Right ventricle myocardium superior (tissue), 1 donor: ENCODE measurements at places on chromosomes 1 and 21. TPM values are rescaled to one million over a fixed set of nuclear protein-coding genes. Genes with fewer than 3 reads are reported as not detected.
A peak's percentile ranks its signal among the peaks of the same experiment; 100 is the strongest.

DNA sequence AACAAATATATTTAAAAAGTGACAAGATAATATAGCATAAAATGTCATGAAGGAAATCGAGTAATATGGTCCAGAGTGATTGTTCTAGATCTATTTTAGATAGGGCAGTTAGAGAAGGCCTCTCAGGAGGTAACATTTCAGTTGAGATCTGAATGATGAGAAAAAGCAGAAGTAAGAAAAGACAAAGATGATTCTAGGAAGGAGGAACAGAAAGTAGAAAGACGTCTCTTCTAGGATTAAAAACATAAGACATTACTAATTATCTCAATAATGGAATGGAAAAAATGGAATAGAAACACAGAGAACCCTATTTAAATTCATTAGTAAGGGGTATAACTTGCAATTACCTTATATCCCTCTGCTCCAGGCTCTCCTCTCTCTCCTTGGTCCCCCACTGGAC, 130.0 kb upstream of the ZNHIT6 start:
- no peak for DNase-seq

GRCh38 chr1:24341260-24341659, 22.1 kb downstream of the GRHL3 start:
- no peak for DNase-seq

TTC3 gene
- total RNA-seq: 36.3 TPM

DNA sequence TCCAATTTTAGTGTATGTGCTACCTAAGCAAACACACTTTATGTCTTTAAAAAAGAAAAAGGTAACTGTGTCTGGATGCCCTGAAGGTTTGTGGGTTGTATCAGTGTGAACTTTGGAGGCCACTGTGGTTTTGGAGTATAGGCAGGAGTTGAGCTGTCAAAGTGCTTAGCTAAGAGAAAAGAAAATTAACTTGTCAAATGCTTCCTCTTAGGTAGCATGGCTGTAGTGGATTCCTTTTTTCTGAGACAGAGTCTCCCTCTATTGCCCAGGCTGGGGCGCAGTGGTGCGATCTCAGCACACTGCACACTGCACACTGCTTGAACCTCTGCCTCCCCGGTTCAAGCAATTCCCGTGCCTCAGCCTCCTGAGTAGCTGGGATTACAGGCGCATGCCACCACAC, 11.2 kb upstream of the SLC41A1 start:
- no peak for DNase-seq

GRCh38 chr1:209354111-209354839, 229.2 kb upstream of the CAMK1G start:
- peak; percentile 73 for DNase-seq

DNA sequence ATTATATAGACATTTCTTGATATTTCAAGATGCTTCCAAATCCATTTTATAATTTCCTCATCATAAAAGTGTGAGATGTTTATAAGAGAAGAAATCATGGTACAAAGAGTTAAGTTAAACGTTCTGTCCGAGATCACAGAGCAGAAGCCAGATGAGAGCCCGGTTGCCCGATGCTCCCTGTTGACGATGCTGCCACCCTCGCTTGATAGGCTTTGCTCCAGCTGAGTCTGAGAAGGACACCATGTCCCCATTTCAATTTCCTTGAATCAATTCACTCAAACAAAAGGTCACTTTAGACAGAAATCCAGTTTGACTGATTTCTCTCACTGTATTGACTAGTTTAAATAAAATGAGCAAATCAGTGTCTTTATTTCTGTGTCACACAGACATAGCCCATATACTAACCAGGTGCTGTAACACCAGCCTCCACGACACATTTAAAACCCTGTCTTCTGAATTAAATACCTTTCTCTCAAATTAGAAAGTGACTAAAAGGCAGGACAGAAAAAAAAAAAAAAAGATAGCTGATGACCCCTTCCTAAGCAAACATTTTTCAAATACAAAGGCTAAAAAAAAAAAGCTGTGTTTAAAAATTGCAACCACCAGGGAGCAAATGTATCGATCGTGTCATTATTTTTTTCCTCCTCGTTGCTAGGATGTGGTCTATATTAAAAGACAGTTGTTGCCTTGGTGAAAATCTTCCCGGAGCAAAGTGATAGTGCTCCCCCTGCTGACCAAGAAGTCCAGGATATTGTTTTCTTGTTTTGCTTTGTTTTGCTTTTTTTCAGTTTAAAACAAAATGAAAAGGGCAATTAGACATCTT, 35.2 kb downstream of the DNASE2B start:
- DNase-seq: peak; percentile 45

- DNase-seq: no peak
These were observed 1.9 kb downstream of the S100A11 start for GRCh38 chr1:152034654-152035538.

GRCh38 chr1:23557471-23558124, 1.7 kb downstream of the ID3 start:
- no peak for DNase-seq

TDRD10 gene
- 2.5 TPM for total RNA-seq

GRCh38 chr1:230834292-230834691, 34.0 kb downstream of the C1orf198 start:
- no peak for DNase-seq

PRCC gene
- total RNA-seq: 39.4 TPM

DMRTA2 gene
- not detected for total RNA-seq

DNA sequence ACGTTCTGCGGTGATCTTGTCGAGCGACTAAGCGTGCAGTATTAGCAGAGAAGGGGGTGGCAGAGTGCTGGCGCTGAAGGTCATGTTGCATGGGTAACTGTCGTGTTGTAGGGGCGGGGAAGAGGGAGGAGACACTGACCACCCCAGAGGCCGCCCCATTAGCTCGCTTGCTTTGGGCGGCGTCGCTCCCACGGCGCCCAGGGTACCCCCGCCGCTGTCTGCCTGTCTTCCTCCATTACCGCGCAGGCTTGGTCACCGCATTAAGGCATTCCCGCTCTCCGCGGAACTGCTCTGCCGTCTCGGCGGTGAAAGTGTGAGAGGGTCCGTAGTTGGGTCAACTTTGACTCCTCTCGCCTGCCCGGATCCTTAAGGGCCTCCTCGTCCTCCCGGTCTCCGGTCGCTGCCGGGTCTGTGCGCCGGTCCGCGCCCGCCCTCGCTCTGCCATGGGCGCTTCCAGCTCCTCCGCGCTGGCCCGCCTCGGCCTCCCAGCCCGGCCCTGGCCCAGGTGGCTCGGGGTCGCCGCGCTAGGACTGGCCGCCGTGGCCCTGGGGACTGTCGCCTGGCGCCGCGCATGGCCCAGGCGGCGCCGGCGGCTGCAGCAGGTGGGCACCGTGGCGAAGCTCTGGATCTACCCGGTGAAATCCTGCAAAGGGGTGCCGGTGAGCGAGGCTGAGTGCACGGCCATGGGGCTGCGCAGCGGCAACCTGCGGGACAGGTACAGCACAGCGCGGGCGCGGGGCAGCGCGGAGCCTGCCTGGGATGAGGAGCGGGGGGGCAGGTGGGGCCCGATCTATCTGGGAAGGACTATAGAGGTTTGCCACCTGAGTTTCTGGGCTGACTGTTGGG, at the start of gene MTARC2:
TSS of gene MTARC2 (plus strand) at position 234 of the 846 bp plus-strand sequence. CDS start at position 444, 210 bp downstream.
- peak; percentile 91 for DNase-seq

DNA sequence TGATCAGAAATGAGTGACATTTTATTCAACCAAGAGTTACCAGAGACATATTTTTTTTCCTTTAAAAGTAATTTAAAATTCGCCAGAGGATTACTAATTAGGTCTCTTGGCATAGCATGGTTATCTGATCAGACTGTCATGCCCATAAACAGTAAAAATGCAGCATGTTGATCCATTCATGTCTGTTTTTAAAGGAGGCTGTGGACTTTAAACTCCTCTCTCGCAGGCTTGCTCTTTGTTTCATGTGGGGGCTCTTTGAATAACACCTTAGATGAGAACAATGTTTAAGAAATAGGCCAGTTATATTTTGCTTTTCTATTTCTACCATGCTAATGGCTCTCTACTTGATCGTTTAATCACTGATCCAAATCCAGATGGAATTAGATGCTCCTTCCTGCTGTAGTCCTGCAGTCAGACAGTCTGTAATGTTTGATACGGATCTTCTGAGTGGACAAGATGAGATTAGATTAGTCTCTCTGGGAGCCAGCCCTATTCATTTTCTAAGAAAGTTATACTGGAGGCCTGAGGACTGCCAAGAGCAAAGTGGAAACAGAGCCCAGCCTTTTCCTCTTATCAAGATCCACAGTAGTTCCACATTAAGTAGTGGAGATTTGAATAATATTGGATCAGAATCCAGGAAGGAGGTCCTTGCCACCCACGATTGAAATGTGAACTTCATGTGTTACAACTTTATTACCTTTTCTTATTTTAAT, 197.4 kb downstream of the HS2ST1 start:
- DNase-seq: no peak

UMODL1 gene
- 0.05 TPM for total RNA-seq

- no peak for DNase-seq
These were observed 132.5 kb upstream of the IVNS1ABP start for GRCh38 chr1:185449378-185450059.

WNT9A gene
- total RNA-seq: 0.59 TPM

DNA sequence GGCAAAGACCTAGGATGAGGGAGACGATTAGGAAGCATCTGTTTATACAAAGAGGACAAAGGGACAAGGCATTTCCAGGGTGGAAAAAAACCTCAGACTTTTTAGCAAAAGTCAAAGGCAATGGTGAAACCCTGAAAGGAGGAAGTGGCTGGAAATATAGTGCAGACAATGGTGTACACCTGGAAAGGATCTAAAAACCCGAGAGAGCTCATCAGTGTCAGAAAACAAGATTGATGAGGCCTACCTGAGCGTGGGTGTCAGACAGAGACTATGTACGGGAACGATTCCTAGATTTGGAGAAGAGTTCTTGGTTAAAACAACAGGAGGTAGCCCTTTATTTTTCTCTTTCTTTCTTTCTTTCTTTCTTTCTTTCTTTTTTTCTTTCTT, 68.8 kb upstream of the HUNK start:
- no peak for DNase-seq

NTMT2 gene
- 4.1 TPM for total RNA-seq

- no peak for DNase-seq
These were observed 309.9 kb upstream of the PRMT6 start for GRCh38 chr1:106746448-106747085.

IQGAP3 gene
- 0.56 TPM for total RNA-seq

AADACL3 gene
- total RNA-seq: not detected

- no peak for DNase-seq
These were observed 13.4 kb upstream of the UAP1 start for GRCh38 chr1:162548170-162548569.

DNA sequence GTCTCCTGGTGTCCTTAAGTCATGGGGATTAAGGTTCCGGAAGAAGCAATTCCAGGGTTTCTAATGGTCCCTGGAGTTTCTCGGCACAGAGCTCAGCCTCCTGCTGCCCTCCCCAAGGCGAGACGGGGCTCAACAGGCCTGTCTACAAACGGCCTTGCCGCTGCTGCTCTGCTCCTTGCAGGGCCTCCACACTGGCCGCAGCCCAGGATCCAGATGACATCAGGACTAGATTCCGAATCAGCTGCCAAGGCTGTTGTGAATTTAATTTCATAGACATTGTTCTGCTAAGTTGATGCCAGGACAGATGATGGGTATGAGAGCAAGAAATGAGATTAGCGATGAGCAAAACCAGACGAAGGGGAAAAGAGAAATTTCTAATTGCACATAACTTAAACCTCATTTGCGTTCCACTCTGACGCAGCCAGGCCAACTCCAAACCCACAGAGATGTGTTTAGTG, 103.6 kb upstream of the BACE2 start:
- peak; percentile 51 for DNase-seq

DNA sequence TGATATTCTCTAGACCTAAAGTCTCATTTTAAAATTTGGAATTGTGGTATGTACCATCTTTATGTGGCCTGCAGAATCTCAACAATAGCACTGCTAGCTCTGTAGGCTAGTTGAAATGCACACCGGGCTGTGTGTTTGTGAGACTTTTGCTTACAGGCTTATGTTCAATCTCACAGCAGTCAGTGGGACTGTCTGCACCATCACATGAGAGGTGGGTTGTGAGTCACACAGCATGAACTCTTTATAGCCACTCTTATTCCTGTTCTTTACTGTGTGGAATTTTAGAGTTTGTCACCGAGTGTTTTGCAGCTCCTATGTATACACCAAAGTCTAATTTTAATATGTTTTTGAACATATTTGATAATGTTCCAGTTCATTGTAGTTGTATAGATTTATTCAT, 74.6 kb downstream of the RASAL2 start:
- DNase-seq: no peak
